Activated CD4-positive, CD25-positive, alpha-beta regulatory T cell treated with anti-CD3 and anti-CD28 coated beads, Interleukin-2, amount 50 U/mL, for 24 hours (primary cell): ENCODE measurements at places on chromosomes 1 and 21.

- peak; percentile 58 for ATAC-seq
These were observed 50.0 kb downstream of the TBCE start for GRCh38 chr1:235417086-235417697.

DNA sequence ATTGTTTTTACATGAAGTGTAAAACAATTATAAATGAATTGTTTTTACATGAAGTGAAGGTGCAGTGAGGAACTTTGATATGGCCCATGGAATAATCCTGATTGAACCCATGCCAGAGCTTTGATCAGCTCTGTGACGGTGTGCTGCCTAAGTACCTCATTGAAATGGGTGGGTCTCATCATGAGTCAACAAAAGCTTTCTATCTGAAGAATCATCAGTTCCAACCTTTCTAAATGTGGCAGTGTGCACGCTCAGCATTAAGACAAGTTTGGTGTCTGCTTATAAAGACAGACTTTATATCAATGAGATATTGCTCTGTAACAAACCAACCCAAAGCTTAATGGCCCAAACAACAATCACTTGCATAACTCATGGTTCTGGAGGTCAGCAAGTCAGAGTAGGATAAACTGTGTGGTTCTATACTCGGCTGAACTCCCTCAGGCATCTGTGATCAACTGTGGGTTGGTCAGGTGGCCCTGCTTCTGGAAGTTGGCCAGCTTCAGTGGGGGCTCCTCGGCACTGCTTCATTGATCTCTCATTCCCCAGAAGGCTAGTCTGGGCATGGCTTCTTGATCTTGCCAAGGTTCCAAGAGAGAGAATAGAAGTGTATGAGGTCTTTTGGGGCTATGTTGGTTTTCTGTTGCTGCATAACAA is 258.0 kb downstream of the LTN1 start:
- ATAC-seq: no peak

DNA sequence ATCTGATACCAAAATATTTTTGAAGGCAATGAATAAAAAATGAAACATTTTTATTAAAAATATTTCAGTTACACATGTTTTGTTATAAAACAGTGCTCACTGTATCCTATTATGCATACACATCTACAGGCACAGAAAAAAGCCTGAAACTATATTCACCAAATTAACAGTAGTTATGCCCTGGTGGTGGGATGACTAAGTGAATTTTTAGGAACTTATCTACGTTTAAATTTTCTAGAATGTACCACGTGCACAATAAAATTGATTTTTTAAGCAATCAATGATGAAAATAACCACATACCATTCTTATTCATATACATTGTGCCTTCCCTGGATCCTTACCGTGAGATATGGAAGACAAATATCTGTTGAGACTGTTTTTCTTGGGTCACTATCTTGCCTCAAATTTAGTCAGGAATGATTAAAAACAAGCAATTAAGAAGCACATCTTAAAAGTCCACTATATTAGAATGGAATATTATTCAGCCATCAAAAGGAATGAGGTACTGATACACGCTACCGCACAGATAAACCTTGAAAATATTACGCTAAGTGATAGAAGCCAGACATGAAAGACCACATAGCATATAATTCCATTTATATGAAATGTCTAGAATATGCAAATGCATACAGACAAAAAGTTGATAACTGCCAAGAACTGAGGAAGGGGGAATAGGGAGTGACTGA is 17.4 kb downstream of the TP53BP2 start:
- no peak for ATAC-seq

GRCh38 chr1:2477309-2477708 is 1.2 kb downstream of the PLCH2 start:
- ATAC-seq: no peak

DNA sequence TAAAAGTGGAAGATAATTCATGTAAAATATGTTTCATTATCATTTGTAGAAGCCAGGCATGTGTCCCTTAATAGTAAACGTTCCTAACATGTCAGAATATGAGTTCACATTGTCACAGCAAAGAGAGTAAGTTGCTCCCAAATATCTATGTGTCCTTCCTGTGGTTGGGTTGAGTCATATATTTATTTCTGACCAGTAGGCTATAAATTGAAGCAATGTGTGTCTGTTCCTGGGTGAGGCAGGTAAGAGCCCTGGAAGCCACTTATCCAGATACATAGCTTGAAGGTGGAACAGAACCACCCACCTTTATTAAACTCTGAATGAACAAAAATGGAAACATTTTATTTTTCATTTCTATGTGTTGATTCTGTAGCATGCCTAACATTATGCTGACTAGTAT is 2251.6 kb downstream of the NCAM2 start:
- ATAC-seq: no peak

- no peak for ATAC-seq
These were observed 91.7 kb upstream of the HIVEP3 start for GRCh38 chr1:42010381-42010780.

DNA sequence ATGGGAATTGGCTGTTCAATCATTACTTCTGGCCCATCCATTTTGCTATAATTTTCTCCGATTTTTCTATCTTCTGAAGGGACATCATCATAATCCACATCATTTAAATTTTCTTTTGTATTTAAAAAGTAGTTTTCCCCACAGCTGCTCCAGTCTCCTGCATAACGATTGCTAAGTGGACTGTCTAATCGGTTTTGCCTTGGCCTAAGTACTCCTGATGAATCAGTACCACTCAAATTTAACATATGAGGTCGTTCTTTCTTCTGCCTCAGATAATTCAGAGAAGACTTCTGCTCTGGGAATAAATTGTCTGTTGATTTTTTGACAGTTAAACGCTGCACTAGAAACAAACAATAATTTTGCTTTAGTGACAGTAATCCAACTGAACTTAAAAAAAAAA is 41.9 kb downstream of the SYDE2 start:
- ATAC-seq: no peak

GRCh38 chr1:218473522-218473921 is 128.4 kb downstream of the TGFB2 start:
- peak; percentile 20 for ATAC-seq

DNA sequence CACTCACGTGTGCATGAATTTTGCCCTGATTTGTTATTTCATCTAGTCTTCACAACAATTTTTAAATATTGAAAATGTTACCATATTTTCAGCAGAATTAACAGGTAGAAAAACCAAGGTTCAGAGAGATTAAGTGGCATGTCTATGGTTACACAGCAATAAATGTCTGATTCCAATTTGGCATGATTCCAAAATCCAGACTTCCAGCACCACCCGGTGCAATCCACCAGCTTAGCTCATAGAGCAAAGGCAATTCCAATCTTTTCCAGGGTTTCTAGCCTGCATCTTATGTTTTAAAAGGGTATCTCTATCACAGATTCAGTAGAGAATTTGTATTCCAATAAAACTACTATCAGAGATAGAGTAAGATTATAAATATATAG is 161.8 kb downstream of the TPR start:
- no peak for ATAC-seq
